ENCODE measurements at places on chromosomes 5 and 9.

GRCh38 chr9:70135176-70135575, 91.5 kb downstream of the MAMDC2 start:
- DNase-seq = no peak

DNA sequence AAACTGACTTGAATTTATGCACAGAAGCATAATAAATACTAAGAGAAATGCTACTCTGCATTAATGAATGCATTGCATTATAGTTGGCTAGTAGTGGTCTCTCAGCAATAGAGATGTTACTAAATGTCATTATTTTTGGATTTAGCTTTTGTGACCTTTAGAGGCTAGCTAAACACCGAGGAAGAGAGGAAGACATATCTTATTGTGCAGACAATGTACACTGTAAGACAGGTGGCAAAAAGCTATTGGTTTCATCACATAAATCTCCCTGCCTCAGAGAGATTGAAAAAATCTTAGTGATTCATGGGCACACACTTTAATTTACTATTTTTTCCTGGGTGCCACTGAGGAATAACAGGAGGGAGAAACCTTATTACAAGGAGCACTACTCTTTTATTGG, 435.9 kb downstream of the TMEM232 start:
- DNase-seq = no peak

GRCh38 chr5:1637639-1638481, 114.1 kb upstream of the LPCAT1 start:
- DNase-seq = no peak

DNA sequence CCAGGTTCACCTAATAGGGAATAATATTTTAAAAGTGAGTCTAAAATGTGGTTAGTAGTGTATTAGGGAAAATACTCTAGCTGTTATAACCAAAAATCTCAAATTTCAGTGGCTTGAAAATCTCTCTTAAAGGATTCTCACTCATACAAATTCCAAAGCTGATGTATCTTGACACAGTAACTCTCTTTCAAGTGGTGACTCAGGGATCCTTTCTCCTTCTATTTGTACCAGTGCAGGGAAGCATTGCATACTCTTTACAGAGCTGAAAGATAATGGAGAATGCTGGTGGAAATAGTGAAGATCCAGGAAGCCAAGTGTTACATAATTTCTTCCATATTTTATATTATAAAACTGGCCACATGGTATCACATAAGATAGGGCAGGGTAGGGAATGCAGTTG, 560.2 kb upstream of the CDH9 start:
- DNase-seq = no peak

GRCh38 chr5:101284736-101285375, 381.8 kb upstream of the ST8SIA4 start:
- no peak for DNase-seq
